ENCODE measurements at places on chromosomes 4 and X. TPM values are rescaled to one million over a fixed set of nuclear protein-coding genes. Genes with fewer than 3 reads are reported as not detected.

The ADGRG4 gene
- total RNA-seq: not detected

The SPANXC gene
- not detected for total RNA-seq

The TEX11 gene
- total RNA-seq: not detected

The FAM9B gene
- total RNA-seq: not detected

The LRIT3 gene
- total RNA-seq: not detected

DNA sequence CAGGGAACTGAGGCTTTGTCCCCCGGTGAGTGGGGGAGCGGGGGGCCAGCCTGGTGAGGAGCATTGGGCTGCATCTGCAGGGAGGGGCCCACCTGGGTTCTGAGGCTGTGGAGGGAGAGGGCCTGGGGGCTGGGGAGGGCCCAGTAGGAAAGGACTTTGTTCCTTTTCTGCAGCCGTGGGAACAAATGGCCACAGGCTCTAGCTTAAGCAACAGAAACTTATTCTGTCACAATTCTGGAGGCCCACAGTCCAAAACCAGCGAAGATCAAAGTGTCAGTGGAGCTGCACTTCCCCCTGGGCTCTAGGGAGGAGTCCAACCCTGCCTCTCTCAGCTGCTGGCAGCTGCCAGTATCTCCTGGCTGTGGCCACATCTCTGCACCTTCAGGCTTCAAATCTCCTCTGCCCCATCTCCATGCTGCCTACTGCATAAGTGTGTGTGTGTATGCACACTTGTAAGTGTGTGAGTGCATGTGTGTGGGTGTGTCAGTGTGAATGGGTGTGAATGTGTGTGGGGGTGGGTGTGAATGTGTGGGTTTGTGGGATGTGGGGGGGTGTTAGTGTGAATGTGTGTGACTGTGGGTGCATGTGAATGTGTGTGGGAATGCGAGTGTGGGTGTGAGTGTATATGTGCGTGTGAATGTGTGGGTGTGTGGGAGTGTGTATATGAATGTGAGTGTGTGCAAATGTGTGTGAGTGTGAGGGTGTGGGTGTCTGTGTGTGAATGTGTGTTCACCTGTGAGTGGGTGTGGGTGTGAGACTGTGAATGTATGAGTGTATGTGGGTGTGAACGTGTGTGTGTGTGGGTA, 204.5 kb upstream of the PSAPL1 start:
- no peak for DNase-seq

DNA sequence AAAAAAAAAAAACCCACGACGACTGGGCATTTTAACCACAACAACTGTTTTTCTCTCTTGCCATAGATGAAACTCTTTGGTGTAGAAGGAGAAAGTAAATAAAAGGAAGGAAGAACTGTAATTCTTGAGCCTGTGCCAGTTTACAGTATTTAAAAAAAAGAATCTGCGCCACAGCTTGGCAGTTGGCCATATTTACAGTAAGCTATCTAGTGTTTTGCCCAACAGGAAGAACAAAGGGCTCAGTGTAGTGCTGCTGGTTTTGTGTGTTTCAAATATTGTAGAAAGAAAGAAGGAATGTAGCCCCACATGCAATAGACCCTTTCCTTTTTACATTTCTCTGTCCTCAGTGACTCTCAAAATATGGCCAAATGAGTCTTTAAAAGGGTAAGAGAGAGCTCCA, 66.1 kb downstream of the NR3C2 start:
- DNase-seq: peak; percentile 32

GRCh38 chr4:140777894-140778293, 21.7 kb upstream of the TBC1D9 start:
- DNase-seq: no peak

DNA sequence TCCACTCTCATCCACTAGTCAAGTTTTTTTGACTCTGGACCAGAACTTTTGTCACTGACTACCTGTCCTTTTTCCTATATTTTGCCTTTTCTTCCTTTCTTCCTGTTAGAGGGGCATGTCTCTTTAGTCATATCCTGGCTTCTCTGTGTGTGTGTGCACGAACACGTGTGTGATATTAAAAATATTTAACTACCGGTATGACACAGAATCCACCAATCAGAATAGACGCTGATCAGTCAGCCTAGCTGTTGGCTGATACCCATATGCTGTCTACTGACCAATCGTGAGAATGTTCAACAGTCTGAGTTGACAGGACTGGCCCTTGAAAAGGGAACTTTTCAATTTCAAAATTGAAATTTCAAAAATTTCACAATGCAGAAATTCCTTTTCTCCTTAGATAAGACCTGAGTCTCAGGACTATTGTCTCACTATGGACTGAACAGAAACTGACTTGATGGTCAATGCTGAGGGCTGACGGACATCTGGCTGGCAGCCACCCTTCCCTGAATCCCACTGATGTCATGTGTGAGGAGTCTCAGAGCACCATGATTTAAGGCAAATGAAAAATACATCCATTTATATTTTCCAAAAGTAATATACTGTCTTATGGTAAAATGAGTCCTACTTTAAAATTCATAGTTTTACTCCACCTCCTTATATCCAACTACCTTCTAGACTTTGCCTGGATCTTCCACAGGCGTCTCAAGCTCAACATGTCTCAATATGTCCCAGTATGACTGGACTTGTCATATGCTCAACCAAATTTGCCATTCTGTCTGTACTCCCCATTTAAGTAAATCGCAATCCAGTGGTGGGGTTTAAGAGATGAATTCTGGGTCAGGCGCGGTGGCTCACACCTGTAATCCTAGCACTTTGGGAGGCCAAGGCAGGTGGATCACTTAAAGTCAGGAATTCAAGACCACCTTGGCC, 78.0 kb downstream of the CHRNA9 start:
- peak; percentile 52 for DNase-seq

- no peak for DNase-seq
These were observed 83.0 kb downstream of the MAGEB17 start for GRCh38 chrX:16250296-16250695.

DNA sequence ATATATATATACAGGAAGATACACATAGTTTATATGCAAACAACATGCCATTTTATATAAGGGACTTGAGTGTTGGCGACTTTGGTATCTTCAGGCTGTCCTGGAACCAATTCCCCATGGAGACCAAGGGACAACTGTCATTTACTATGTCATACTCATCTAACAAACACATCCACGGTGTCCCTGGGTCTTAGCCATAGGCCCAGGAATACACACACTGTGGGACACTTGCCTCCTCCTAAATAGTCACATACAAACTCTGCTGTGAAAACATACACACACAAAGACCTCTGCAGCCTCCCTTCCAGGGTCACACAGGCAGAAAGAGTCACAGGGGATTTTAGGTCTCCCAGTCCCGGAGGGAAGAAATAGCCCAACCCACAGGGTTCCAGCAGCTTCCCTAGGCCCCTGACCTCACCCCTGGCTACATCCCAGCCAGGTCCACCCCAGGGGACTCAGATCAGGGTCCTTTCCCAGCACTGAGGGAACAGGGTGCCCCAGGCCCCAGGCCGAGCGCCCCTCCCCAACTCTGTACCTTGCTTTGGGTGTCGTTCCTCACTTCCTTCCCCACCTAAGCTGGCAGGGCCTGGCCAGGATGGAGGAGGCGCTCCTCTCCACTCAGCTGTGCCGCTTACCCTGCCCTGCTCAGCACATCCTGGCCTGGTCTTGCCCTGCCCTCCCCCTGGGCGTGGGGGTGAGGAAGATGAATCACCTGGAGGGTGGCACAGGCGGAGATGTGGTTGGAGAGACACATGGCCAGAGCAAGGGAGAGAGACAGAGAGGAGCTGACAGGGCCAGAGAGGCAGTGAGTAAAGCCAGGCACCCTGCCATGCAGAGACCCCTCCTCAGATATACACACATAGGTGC, 21.8 kb downstream of the FGD1 start:
- DNase-seq: peak; percentile 46

DNA sequence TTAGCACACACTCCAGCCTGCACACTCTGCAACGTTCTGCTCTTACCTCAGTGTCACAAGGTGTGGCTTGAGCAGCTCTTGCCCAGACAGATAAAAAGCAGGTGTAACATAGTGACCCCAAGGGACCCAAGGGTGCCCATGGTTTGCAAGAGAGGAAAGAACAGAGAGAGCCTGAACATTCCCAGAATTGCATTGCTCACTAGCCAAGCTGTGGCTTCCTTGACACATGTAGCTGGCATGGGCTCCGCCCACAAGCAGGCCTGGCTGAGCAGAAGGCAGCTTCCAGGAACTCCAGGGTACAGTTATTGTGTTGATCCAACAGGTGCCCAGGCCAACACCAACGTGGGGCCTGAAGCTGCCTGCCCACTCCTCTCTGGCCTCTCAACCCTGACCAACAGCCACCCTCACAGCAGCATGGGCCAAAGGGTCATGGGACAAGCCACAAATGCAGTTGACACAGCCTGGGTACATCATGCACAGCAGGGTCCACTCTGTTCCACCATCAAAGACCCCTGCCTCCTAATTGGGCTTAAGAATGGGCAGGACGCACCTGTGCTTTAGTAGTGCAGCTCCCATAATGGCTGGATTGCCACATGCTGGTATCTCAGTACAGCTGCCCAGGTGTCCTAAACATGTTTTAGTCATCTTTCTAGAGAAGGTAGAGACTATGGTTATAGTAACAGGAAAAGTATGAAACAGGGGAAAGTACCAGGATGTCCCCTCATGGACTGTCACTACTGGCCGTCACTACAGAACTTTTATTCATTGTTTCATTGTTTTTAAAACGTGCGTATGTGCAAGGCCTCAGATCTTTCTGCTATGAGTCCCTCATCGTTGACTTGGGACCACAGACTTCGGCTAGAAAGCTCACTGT, 73.7 kb upstream of the ACSL1 start:
- DNase-seq: peak; percentile 49

DNA sequence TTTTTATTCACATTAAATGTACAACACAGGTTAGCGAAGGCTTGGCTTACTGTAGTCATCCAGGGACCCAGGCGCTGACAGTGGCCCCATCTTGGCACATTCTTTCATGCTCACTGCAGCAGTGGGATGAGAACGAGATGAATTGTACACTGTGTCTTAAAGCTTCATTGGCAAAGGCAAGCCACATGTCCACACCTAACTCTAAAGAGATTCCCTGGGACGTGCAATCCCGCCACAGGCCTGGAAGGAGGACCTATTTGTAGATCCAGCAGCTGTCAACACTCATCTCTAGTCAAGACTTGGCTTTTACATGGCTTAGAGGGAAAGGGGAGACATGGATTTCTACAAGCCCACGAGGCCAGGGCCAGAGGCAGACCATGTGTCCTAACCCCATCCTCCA, 16.1 kb upstream of the CXCR3 start:
- DNase-seq: no peak

DNA sequence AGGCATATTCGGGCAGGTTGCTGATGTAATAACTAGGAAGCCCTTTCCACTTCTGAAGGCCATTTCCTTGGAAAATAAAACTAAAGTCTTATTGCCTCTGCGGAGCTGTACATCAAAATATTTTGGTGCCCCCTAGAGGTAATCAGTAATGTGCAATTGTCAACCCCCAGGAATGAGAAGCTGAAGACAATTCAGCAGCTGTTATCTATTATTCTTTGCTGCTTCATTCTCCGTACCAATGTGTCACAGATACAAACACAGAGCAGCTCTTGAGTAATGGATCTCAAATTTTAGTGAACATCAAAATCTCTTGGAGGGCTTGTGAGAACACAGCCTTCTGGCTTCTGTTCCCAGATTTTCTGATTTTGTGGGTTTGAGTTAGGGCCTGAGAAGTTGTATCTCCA, 3.5 kb upstream of the SLIT2 start:
- peak; percentile 64 for DNase-seq

GRCh38 chrX:118553042-118553710, 57.6 kb downstream of the DOCK11 start:
- DNase-seq: no peak
